ENCODE measurements at places on chromosomes 4 and X.

- no peak for DNase-seq
These were observed 16.0 kb downstream of the RTL3 start for GRCh38 chrX:78643096-78643495.

- DNase-seq: no peak
These were observed 1427.9 kb downstream of the FAM133A start for GRCh38 chrX:95101851-95102390.

DNA sequence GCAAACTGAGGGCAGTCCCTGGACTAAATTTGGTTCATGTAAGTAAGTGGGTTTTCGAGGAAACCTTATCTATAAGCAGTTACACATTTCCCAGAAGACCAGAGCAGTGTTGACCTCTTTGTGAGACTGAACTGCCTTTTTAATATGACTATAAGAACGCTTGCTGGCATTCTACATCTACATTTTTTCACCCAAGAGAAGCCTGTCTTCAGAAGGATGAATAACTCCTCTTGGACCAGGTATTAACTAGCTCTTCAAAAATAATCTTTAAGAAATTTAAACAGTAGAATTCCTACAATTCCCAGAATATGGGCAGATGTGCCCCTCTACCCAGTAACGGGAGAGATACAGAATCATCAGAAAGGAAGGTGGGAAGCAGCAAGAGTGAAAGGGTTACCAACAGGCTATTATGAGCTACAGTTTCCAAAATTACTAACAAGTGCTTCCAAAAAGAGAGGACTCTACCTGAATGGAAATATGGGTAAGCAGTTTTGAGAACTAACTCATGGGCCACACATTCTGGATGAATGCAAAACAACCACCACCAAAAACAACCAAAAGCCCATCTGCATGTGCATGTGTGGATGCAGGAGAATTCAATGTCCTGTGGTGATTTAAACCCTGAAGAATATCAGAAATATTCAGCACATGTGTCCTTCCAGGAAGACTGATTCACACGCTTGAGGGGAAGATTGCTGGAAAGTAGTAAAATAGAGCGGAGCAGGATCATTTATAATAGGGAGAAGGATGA lies 17.4 kb downstream of the BBS12 start:
- no peak for DNase-seq

DNA sequence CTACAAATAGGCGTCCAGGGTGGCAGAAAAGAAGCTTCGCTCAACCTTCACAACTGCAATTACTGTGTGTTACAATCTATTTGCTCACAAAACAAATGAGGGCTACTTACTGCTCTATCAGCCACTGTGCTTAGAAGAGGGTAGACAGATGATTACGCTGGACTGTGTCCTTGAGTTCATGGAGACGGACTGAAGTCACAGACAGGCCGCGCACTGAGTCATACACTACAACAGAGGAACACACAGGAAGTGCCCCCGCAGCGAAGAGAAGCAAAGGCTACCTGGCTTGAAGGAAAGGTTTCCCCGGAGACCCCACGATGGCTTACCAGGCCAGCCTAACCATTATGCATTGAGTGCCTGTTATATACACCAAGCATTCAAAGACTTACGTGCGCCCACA lies 25.6 kb downstream of the FAT1 start:
- DNase-seq: no peak

- DNase-seq: no peak
These were observed 1.4 kb downstream of the SPATA4 start for GRCh38 chr4:176193938-176194337.

DNA sequence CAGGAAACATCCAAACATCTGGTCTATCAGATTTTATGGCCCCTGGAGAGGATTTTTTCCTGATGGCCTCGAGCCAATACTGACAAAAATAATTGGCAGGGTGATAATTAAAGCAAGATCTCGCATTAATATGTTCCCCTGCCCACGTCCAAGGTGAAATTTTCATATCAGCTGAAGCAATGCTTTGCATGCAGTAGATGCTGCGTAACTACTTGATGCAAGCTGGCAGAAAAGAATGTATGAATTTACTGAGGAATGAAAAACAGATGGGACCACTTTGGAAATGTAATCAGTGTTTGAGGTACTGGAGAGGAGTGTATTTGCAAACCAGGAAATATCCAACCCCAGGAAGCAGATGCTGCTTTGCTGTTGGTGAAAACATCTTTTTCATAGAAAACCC lies 36.8 kb upstream of the REST start:
- no peak for DNase-seq
